Gastroesophageal sphincter (tissue), 4 donors: ENCODE measurements at places on chromosomes 1 and 21.
A peak's percentile ranks its signal among the peaks of the same experiment; 100 is the strongest.

- peaks cover 12% of the 10 kb centered on the region for H3K4me1 ChIP-seq
- peak overlapping the region; percentile 63 for H3K27ac ChIP-seq
- H3K27me3 ChIP-seq = no peaks in the 10 kb centered on the region
- no peaks in the 10 kb centered on the region for H3K36me3 ChIP-seq
- no peak overlapping the region for H3K4me3 ChIP-seq
- no peak for ATAC-seq
Measured at GRCh38 chr1:24765308-24765988, 20.2 kb downstream of the CLIC4 start.

GRCh38 chr1:194289569-194290266 lies 1103.3 kb upstream of the B3GALT2 start:
- no peaks in the 10 kb centered on the region for H3K4me1 ChIP-seq
- no peak for ATAC-seq
- no peaks in the 10 kb centered on the region for H3K36me3 ChIP-seq
- no peaks in the 10 kb centered on the region for H3K27me3 ChIP-seq

GRCh38 chr1:151377150-151377884 lies 4.8 kb upstream of the SELENBP1 start:
- no peak overlapping the region for H3K4me3 ChIP-seq
- H3K4me1 ChIP-seq = no peaks in the 10 kb centered on the region
- no peak for ATAC-seq
- H3K27ac ChIP-seq = no peak overlapping the region
- H3K36me3 ChIP-seq = no peaks in the 10 kb centered on the region
- H3K27me3 ChIP-seq = no peaks in the 10 kb centered on the region

- no peaks in the 10 kb centered on the region for H3K27me3 ChIP-seq
- H3K36me3 ChIP-seq = no peaks in the 10 kb centered on the region
- H3K27ac ChIP-seq = peak overlapping the region; percentile 63
- peak overlapping the region; percentile 35 for H3K4me3 ChIP-seq
Measured at GRCh38 chr1:165424454-165425216, 20.3 kb downstream of the RXRG start.

GRCh38 chr21:25912402-25912746 lies 177.6 kb downstream of the GABPA start:
- H3K4me1 ChIP-seq = peaks cover 31% of the 10 kb centered on the region
- H3K27me3 ChIP-seq = no peaks in the 10 kb centered on the region
- peaks cover 7% of the 10 kb centered on the region for H3K36me3 ChIP-seq
- ATAC-seq = peak; percentile 41
- H3K4me3 ChIP-seq = no peak overlapping the region

DNA sequence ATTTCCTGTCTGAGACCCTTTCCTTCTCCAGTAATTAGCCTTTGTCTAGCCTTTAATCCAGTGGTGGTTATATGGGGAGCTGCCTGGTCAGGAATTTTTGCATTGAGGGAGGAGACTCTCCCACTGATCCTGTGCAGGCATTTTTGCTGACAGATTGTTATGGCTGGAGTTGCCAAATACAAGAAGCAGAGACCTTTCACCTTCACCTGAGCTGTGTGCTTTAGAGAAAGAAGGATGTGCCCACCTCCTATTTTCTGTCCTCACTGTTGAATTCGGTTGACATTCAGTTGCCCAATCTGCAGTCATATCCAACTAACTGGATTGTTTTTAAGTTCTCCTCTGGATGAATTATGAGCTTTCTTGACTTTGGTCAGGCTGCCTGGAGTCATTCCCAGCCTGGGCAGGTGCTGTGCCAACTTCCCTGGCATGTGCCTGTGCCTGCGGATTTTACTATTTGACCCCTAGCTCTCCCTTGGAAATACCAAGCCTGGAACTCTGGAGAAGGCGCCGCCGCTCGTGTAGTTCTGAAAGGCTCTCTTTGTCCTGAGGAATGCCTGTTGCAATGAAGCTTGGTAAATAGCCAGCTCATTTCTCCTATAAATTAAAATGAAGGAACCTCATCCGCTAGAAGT lies 143.9 kb downstream of the NOS1AP start:
- ATAC-seq = peak; percentile 89
- peaks cover 17% of the 10 kb centered on the region for H3K4me1 ChIP-seq
- no peak overlapping the region for H3K4me3 ChIP-seq
- no peaks in the 10 kb centered on the region for H3K27me3 ChIP-seq
- H3K27ac ChIP-seq = peak overlapping the region; percentile 70

GRCh38 chr1:239817276-239817675 lies 274.4 kb upstream of the FMN2 start:
- H3K4me3 ChIP-seq = no peak overlapping the region
- H3K36me3 ChIP-seq = no peaks in the 10 kb centered on the region
- ATAC-seq = no peak
- peak overlapping the region; percentile 89 for H3K27ac ChIP-seq
- H3K4me1 ChIP-seq = peaks cover 60% of the 10 kb centered on the region

DNA sequence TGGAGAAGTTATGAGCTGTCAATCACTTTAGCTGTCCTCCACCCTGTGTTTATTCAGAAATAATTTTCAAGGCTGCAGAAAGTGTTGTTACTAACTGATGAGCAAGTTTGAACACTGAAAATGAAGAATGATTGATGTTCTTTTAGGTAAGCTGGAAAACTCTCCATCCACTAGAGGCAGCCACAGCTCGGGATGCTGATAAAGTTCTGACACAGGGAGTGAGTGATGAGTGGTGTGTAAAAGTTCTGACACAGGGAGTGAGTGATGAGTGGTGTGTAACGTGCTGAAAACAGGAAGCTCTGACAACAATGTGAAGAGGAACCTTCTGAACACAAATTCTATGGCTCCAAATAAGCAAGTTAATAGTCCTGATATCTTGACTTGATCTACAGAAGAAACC lies 197.5 kb upstream of the PTBP2 start:
- no peaks in the 10 kb centered on the region for H3K36me3 ChIP-seq
- ATAC-seq = no peak
- no peak overlapping the region for H3K27ac ChIP-seq
- peaks cover 21% of the 10 kb centered on the region for H3K4me1 ChIP-seq

GRCh38 chr1:51907079-51907702 lies 28.7 kb upstream of the NRDC start:
- H3K4me3 ChIP-seq = no peak overlapping the region
- no peaks in the 10 kb centered on the region for H3K36me3 ChIP-seq
- H3K4me1 ChIP-seq = no peaks in the 10 kb centered on the region
- ATAC-seq = no peak
- H3K27me3 ChIP-seq = peaks cover 68% of the 10 kb centered on the region

DNA sequence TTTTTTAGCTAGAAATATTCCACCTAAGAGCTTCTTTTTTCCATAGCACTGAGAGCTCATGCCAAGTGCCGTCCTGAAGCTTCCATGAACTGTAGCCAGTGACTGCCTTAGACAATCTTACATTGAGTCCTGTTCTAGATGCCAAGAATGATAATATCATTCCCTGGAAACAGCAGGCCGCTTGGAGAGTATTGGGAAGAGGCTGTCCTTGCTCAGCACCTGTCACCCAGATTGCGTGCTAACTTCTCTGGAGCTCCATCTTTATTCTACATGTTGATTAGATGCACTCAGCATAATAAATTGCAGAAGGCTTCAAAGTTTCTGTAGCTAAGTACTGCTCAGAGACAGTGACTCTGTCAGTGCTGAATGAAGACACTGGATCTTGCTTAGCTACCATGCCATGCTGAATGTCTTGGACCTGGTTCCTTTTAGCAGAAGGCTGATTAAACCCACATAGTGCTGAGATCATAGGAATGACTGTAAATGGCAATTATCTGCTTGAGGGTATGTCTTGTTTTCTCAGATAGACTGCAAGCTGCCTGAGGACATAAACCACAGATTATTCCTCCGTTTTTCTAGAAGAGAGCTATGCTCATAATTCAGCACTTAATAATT lies 83.1 kb upstream of the IRF2BP2 start:
- no peak overlapping the region for H3K4me3 ChIP-seq
- H3K27me3 ChIP-seq = no peaks in the 10 kb centered on the region
- H3K27ac ChIP-seq = no peak overlapping the region
- H3K36me3 ChIP-seq = no peaks in the 10 kb centered on the region
- ATAC-seq = no peak

- H3K27ac ChIP-seq = no peak overlapping the region
- H3K27me3 ChIP-seq = no peaks in the 10 kb centered on the region
- no peak for ATAC-seq
- no peaks in the 10 kb centered on the region for H3K36me3 ChIP-seq
Measured at GRCh38 chr1:63709267-63709828, 64.5 kb upstream of the ROR1 start.

- H3K4me1 ChIP-seq = no peaks in the 10 kb centered on the region
- H3K27ac ChIP-seq = no peak overlapping the region
- H3K36me3 ChIP-seq = no peaks in the 10 kb centered on the region
- peaks cover 60% of the 10 kb centered on the region for H3K27me3 ChIP-seq
- ATAC-seq = no peak
Measured at GRCh38 chr1:10900691-10901090, 104.2 kb upstream of the CASZ1 start.

DNA sequence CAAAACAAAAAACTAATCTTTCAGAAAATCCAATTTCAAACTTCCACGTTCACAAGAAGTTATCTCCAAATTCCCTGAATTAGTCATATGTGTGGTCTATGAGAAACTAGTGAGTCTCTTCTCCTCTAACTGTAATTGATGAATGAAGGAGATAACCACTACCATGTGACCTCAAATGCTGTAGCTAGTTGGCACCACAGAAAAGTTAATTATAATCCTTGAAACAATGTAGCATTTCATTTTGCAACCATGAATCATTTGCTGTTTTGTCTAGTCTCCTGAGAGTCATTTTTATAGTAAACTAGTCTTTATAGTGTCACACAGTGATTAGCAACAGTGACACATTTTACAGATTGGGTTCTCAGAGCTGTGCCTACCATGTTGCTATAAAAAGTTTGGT lies 287.5 kb downstream of the LRRIQ3 start:
- H3K27me3 ChIP-seq = no peaks in the 10 kb centered on the region
- H3K4me3 ChIP-seq = no peak overlapping the region
- no peak for ATAC-seq
- no peaks in the 10 kb centered on the region for H3K36me3 ChIP-seq
- H3K27ac ChIP-seq = no peak overlapping the region

GRCh38 chr1:48581270-48581669 lies 109.3 kb upstream of the SPATA6 start:
- peaks cover 14% of the 10 kb centered on the region for H3K4me1 ChIP-seq
- H3K4me3 ChIP-seq = no peak overlapping the region
- no peak for ATAC-seq

DNA sequence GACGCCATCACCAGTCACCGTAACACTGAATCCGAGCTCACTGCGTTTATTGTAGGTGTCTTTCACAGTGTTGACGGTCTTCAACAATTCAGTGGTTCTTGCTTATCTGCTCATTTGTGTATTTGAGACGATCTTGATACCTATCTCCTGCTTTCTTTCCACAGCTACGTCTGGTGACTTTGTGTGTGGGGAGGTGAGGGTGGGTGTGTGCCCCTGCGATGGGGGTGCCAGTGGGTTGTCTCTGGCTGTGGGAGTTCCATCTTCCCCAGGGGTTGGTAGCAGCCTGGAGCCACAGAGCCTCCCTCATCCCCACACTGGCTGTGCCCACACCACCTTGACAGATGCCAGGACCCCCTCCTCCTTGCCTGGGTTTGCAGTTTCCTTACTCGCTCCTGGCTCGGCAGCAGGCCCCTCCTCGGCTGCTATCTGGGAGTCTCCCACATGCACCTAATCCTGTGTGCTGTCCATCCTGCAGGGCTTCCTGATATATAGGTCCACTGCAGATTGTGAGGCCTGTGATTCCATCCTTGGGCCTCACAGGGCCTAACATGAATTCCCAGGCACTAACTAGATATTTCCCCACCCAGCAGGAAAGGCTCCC lies 6.3 kb upstream of the PARP1 start:
- no peaks in the 10 kb centered on the region for H3K27me3 ChIP-seq
- ATAC-seq = no peak
- H3K4me1 ChIP-seq = no peaks in the 10 kb centered on the region
- H3K4me3 ChIP-seq = no peak overlapping the region
- H3K36me3 ChIP-seq = no peaks in the 10 kb centered on the region

DNA sequence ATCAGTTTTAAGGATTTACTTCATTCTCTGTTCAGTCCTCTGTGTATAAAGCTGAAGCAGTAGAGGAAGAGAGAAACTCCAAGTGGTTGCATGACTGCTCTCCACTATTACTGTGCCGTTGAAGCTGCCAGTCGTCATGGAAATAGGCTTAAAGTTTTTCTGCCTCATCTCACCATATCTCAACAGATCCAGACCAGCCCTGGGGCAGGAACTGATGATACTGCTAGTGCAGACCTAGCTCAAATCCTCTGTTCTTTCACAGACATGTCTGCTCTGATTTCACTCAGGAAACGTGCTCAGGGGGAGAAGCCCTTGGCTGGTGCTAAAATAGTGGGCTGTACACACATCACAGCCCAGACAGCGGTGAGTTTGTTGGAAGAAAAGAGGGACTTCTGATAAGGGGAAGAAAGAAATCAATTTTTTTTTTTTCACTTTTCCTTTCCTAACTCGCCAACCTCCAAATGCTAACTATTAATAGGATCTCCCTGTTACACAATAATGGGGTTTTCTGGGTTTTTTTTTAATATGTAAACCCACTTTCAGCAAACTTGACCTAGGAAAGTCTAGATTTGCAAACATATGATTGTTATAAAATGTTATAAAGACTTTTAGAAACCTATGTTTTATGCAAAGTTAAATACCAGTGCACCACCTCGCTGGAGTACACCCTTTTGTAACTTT lies 22.2 kb upstream of the STRIP1 start:
- peaks cover 25% of the 10 kb centered on the region for H3K4me1 ChIP-seq
- peaks cover 85% of the 10 kb centered on the region for H3K36me3 ChIP-seq
- H3K27ac ChIP-seq = no peak overlapping the region
- no peak overlapping the region for H3K4me3 ChIP-seq

GRCh38 chr1:223831755-223832636 lies 13.8 kb downstream of the TP53BP2 start:
- no peak overlapping the region for H3K4me3 ChIP-seq
- H3K4me1 ChIP-seq = peaks cover 26% of the 10 kb centered on the region
- ATAC-seq = peak; percentile 46
- H3K27me3 ChIP-seq = no peaks in the 10 kb centered on the region

DNA sequence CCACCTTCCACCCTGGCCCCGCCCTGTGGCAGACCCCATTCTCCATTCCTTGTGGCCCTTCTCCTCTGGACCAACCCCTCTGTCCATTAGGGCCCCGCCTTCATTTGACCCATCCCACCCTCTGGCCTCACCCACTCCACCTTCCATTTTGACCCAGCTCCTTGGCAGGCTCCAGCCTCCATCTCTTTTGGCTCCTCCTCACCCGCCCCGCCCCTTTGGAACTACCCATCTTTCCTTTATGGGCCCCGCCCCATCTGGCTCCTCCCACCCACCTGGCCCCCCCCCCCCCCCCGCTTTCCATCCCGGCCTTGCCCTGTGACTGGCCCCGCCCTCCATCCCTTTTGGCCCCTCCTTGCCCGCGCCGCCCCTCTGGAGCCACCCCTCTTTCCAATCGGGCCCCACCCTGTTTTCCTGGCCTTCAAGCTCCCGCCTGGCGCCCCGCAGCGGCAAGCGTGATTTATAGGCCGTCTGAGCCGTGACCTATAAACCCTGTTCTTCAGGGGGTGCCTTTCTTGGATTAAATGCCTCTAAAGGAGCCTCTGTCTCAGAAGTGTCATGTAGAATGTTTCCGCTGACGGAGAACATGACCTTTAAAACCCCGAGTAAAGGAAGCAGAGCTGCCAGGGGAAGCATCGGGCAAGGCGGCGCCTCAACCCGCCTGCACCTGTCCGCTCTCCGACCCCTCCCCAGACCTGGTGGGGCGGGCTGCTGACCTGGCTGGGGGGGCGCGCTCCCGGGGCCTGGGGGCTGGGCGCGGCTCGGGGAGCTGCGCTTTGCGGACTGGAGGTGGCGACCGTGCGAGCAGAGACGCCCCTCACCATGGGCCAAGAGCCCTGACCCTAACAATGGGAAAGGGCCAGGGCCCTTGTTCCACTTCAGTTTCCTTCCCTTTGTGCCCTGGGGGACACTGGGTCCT lies 178.0 kb downstream of the CAMTA1 start:
- H3K36me3 ChIP-seq = no peaks in the 10 kb centered on the region
- no peak overlapping the region for H3K27ac ChIP-seq
- peak overlapping the region; percentile 27 for H3K4me3 ChIP-seq
- peak; percentile 41 for ATAC-seq
- no peaks in the 10 kb centered on the region for H3K4me1 ChIP-seq
- H3K27me3 ChIP-seq = peaks cover 66% of the 10 kb centered on the region
